ENCODE measurements at places on chromosomes 12 and 14.
A peak's percentile ranks its signal among the peaks of the same experiment; 100 is the strongest.

GRCh38 chr12:57135527-57136326 lies 7.4 kb downstream of the LRP1 start:
- no peak for DNase-seq

DNA sequence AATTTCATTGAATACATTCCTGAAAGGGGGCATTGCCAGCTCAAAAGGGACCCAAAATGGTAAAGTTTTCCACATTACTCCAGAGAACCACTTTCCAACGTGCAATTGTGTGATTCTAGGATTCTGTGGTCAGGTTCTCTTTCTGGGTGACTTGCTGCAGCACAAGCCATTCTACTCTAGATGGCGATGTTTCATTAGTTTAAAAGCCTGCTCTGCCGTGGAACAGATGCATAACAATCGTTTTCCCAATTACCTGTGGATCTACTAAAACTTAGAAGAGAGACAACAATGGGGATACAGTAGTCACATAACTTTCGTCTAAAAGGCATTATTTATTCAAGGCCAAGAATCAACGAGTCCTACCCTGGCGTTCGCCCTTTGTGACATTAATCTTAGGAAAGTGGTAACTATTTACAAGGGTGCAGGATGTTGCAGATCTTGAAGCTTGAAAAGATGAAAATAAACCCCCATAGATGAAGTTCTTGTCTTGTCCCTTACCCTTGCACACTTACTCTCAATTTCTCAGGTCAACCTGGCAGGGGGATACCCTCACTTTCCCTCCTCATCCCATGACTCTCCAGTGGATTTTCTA lies 400.9 kb downstream of the SNAPC1 start:
- no peak for DNase-seq

DNA sequence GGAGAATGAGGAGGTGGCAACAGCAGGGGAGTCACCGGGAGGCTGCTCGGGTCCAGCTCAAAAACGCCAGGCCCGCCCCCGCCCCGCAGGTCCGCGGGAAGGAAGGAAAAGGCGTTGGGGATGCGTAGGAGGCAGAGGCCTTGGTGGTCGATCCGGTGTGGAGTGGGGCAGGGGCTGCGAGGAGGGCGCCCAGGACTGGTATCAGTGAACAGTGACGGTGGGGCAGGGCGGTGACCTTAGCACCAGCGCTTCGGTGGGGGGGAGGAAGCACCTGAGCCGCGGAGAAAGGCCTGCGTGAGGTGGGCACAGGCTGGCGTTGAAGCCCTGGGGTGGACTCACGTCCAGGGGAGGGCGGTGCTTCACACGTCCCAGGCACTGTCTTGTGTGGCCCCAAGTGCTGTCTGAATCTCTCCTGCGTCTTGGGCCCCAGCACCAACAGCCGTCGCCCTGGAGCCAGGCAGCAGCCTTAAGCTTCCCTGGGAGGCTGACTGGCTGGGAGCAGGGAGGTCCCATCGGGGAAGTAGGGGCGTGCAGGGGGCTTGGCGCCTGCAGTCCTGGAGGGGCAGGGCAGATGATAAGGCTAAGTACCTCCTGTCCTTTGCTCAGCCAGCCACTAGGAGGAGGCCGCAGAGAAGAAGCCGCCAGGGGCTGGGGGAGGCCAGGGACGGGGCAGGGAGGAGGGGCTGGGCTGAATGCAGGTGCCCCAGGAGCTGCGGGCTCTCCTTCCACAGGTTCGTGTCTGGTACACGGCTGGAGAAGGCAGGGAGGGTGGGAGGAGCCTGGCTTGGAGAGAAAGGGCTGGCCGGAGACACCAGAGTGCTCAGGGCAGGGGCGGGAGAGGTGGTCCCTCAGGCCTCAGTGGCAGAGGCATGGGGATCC lies 26.5 kb downstream of the ZBTB42 start:
- peak; percentile 56 for DNase-seq

DNA sequence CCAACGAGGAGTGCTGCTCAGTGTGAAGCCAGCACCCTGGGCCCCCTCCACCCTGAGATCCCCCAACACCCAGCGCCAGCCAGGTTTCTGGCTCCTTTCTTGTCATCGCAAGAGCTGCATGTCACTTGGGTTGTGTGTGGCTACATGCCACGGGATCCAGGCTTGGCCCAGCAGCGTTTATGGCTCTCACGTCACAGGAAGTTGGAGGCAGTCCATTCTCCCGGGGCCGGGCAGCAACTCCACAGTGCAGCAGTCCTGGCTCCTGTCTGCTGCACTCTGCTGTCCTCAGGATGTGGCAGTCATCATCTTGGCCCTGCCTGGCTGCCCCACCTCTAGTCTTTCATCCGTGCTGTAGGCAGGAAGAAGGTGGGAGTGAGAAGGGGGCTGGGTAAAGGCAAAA lies 78.3 kb downstream of the AACS start:
- DNase-seq = no peak

GRCh38 chr12:20646239-20646827 lies 48.8 kb upstream of the SLCO1C1 start:
- DNase-seq = no peak

- peak; percentile 60 for DNase-seq
Measured at GRCh38 chr12:128914908-128915563, 61.8 kb downstream of the GLT1D1 start.

GRCh38 chr12:50992819-50993218 lies 33.4 kb downstream of the SLC11A2 start:
- no peak for DNase-seq

- no peak for DNase-seq
Measured at GRCh38 chr12:88305254-88305890, 163.3 kb downstream of the TMTC3 start.

- DNase-seq = no peak
Measured at GRCh38 chr12:120965534-120966091, 12.7 kb upstream of the HNF1A start.

DNA sequence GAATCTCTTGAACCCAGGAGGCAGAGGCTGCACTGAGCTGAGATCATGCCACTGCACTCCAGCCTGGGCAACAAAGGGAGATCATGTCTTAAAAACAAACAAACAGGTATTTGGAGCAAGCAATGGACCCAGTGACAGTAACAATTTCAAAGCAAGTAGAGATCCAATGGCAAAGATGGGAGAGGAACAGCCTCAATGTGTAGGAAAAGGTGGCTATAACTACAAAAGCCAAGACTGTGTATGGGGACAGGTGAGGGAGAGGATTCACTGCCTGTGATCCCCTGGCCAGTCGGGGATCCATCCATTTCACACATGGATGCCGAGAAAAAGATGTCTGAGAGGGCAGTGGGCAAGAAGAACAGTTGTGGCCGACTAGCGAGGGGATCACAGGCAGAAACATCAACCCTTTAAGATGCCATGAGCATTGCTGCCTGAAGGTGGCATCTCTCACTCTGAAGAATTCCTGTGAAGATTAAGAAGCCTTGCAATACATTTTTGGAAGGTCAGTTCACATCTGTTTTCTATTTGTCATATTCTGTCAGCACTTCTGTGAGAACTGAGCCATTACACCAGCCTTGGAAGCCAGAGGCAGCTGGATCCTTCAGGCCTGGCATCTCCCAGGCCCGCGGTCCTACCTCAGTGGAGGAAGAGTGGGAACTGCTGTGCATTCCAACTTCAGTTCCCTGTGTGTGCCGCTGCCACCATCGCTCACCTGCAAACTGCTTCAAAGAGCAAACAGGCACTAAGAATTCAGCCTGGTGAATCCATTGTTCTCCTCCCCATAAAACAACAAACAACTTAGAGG lies 54.5 kb upstream of the FRS2 start:
- no peak for DNase-seq

DNA sequence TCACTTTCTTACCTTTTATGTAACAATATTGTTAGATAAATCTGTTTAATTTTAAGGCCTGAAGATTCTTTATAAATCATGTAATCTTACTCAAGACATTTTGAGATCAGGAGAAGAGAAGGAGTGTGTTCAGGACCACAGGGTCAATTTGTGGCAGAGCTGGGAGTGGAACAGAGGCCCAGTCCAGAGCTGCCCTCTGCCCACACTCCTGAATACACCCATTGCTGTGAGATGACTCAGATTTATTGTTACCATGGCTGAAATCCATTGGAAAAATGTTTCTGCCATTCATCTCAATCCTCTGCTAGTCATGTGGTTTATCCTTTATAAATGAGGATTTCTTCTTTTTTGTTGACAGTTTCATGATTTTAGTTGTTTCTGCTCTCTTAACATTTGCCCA lies 100.5 kb upstream of the STXBP6 start:
- DNase-seq = no peak

DNA sequence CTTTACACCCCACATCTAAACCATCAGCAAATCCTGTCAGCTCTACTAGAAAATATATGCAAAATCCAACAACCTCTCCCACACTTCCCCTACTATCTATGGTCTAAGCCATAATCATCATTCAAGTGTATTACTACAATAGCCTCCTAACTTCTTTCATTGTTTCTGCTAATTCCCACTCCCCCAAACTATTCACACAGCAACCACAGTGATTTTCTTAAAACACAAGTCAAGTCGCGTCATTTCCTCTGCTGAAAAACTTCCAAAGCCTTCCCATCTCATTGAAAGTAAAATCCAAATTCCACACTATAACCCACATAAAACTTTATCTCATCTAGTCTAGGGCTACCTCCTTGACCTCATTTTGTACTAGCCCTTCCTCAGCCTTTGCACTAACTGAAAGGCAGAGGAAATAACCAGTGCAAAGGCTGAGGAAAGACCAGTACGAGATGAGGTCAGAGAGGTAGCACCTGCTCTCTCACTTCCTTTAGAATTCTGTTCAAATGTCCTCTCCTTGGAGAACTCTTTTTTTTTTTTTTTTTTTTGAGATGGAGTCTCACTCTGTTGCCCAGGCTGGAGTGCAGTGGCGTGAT lies 65.5 kb upstream of the MDM1 start:
- no peak for DNase-seq

- no peak for DNase-seq
Measured at GRCh38 chr12:108317308-108318234, 21.5 kb downstream of the CMKLR1 start.

DNA sequence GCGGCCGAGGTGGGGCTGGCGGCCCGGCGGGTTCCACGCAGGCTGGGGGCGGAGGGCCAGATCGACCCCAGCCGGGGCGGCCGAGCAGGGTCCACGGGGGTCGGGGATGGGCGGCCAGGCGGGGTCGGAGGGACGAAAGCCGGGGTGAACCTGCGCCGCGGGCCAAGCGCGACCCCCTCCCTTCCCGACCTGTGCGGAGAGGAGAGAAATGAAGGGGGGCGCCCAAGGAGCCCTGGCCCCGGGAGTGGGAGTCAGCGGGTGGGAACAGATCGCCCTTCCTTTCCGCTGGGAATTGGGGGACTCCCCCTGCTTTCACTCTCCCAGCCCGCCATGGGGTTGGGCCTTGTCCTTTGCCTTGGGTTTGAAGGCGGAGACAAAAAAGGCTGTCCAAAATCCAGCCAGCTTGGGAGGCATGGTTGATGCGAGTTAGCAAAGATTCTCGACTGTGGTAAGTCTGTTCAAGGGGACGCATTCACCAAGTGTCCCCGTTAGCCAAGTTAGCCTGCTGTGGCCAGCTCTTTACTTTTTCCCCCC lies 559 bp upstream of the CKAP4 start:
- DNase-seq = peak; percentile 46

DNA sequence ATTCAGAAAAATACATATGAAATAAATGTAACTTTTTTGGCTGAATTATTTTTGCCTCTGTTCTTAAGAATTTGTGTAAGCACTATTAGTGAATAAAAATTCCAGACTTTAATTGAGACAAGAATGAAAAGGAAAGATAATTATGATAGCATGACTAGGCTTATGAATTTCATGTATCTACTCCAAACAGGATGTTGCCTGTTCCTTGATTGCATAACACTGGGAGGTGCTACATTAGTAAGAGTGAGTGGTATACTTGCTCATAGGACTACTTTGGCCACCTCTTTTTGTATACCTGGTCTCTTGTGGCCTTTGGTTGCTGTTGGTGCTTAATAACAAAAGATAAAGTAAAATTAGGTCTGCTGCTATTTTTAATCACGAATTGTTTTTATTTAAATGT lies 112.8 kb downstream of the NAV3 start:
- no peak for DNase-seq

DNA sequence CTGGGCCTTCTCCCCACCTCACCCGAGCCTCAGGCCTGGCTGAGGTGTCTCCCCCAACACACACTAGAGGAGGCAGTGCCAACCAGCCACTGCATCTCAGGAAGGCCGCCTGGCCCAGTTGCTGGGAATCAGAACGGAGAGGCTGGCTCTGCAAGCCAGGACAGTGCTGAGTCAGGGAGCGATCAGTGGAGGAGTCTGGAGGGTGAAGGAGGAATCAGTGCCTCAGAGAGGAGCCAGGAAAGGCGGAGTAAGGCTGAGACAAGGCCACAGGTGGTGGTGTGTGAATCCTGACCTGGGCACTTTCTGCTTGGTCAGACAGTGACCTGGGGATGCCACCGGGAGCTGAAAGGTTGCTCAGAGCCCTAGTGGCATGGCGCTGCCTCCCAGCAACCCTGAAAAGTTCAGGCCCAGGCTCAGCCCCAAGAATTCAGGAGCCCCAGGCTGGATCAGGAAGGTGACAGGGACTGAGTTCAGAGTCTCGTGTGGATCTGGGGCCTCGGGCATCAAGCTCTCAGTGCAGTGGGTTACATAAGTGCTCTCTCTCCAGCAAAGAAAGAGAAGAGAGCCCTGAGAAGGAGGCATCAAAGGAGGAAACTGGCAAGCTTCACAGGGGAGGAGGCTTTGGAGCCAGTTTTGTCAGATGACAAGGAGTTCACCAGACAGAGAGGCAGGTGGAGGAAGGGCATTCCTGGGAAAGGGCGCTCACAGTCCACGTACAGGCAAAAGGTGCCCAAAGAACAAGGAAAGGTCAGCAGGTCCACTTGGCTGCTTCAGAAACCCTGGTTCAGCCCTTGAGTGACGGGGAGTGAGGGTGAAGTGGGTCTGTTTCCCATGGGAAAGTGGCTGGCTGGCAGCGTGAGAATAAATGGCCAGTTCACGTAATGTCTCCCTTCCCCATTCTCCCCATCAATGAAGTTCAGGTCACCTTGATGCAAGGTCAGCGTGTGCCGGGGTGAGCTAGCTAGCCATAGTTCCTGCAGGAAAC lies 87.8 kb downstream of the ZFP36L1 start:
- no peak for DNase-seq

DNA sequence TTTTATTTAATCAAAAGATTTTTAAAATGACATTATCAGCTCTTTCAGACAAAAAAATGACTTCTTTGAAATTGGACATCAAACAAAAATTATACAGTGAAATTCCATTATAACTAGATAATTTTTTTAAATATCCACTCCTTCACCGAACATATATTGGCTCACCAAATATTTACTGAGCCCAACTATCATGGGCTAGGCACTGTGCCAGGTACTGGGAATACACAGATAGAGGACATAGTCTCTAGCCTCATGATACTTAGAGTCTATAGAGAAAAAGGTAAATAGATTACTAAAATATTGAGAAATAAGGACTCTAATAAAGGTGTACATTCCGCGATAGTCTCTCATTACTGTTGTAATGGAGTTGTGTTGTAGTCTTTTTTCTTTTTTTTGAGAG lies 219.9 kb downstream of the SEC23A start:
- DNase-seq = no peak

DNA sequence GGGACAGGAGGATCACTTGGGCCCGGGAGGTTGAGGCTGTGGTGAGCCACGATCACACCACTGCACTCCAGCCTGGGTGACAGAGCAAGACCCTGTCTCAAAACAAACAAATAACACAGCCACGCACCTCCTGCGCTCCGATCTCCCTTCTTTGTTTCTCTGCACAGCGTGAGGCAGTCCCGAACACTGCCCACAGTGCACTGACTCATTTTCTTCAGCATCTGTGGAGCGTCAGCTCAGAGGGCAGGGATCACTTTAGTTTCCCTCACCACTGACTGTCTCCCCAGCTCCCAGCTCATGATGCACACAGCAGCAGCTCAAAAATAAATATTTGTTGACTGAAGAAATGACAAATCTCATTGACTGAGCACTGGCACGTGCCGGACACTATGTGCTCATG lies 883 bp upstream of the MYL2 start:
- DNase-seq = no peak
